Ovary (tissue), 10 donors: ENCODE measurements at places on chromosomes 7 and 10.

DNA sequence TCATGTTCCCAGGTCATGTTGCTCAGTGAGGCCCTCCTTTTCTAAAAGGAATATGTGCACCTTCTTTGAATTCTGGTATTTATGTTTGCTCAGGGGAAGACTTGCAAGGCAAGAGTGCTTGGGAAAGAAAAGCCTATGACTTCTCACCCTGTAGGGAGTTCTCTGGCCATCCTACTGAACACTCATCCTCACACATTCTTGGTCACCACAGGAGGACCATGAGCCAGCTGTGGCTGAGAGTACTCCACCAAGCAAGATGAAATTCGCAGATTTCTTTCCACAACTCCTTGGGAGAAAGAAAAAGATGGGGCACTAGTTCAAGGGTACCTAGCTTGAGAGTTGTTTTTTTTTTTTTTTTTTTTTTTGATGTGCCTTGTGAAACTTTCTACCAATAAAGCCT lies 179.6 kb downstream of the FZD1 start:
- no peak for DNase-seq

DNA sequence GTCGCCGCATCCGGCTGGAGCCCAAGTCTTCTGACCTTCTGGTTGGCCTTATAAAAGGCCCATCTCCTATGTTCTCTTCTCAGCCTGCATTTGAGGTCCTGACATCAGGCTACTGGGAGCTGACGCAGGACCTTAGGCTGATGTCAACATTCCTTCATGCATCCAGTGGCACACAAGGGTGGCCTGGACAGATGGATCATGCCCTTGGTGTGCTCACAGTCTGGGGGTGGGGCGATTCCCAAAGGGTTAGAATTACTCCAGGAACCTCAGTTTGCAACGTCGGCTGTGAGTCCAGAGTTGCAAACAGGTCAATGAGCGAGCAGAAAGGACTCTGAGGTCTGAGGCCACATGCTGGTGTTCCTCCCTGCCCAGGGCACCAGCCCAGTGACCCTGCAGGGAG lies 8.2 kb upstream of the CLIP2 start:
- DNase-seq: no peak

DNA sequence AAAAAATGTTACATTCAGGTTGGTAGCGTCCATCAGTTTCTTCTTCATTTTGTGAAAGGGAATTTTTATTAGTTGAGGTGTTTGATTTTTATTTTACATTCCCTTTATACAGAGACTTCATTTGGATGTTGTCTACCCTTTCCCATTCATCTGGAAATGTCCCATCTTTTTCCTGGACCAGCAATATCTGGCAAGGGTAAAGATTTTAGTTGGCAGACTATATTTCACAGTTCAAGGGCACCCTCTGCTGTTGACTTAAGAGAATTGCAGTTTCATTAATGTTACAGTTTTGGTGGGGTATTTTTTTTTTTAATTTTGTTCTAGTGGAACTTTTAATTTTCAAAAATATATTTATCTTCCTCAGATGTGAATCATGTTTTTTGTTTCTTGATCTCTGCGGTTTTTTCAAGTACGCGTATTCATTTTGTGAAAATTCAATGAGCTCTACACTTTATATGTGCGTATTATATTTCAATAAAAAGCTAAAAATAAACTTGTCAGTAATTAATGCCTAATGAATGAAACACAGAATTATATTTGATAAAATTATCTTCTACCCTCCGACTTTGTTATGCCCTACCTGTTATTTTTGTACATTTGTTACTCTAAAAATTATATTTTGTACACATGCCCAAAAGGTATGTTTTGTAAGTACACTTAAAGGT lies 97.9 kb upstream of the KLF14 start:
- DNase-seq: no peak

- no peak for DNase-seq
These were observed 211.2 kb upstream of the PODXL start for GRCh38 chr7:131767591-131767990.

- DNase-seq: no peak
These were observed 30.8 kb downstream of the C10orf143 start for GRCh38 chr10:130079614-130080460.

DNA sequence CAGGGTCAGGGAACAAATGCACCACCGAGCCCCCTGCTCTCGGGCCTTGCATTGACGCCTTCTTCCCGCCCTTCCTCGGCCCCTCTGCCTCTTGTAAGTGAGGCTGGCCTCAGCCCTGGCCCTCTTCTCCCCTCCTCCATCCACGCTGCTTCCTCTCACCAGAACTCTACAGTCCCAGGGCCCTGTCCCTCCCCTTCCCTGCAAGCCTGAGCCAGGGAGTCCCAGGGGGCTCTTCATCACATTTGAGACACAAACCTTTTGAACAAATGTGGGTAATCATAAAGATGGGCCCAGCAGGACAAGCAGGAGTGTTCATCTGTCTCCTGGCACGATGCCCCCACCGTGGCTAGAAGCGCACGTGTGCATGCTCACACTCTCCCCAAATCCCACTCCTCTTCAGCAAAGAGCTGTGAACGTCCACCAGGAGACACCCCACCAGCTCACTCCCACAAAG lies 57.7 kb downstream of the SLIT1 start:
- DNase-seq: no peak

- DNase-seq: no peak
These were observed 616.3 kb upstream of the IGFBP3 start for GRCh38 chr7:46537191-46537905.

GRCh38 chr7:120989257-120990220 lies 1.0 kb downstream of the CPED1 start:
- DNase-seq: peak; percentile 39

DNA sequence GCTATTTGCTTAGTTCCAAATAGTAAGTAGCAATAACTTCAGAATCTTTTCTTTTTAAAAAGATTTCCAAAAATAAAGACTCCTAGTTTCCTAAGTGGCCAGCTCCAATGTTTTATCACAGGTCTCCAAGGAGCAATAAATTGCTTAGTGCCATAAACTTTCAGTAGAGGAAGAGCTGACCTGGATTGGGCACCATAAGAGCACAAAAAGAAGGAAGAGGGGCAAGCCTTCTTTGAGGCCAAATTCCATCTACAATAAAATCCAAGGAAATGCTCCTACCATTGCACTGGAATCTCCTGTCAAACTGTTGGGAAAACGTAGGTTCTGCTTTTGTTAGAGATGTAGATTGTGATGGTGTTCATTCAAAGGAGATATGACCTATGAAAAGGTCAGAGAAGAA lies 64.0 kb downstream of the DENND2A start:
- DNase-seq: no peak
